Activated naive CD4-positive, alpha-beta T cell treated with anti-CD3 and anti-CD28 coated beads for 36 hours (primary cell): ENCODE measurements at places on chromosomes 3 and 15. TPM values are rescaled to one million over a fixed set of nuclear protein-coding genes. Genes with fewer than 3 reads are reported as not detected.
A peak's percentile ranks its signal among the peaks of the same experiment; 100 is the strongest.

DNA sequence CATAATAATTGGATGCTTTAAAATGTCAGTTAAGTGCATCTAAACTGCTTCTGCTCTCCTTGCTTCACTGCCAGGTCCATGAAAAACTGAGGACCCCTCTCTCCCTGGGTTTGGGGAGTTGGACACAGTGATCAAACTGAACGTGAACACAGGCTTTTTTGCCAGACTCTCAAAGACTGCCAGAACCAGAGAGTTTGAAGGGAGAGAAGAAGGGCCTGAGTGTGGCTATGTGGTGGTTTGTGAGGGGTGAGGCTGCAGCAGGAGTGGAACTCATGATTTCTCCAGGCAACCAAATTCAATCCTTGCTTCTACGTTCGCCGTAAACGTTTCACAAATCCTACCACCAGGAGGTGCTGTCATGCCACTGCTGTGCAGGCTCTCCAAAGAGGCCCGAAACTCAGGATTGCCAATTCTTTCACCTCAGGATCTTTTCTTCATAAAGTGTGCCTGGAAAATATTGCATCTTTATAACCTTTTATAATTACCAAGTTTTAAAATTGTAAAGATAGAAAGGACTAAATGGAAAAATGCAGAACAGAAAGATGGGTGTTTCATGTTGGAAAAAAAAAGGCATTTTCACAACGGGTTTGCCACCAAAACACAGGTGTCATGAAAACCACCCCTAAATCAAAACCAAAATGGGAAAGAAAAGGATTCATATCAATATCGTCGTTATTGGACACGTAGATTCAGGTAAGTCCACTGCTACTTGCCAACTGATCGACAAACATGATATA, 19.7 kb downstream of the TM4SF4 start:
- peak; percentile 60 for DNase-seq

The THUMPD3 gene
- 46.0 TPM for total RNA-seq

DNA sequence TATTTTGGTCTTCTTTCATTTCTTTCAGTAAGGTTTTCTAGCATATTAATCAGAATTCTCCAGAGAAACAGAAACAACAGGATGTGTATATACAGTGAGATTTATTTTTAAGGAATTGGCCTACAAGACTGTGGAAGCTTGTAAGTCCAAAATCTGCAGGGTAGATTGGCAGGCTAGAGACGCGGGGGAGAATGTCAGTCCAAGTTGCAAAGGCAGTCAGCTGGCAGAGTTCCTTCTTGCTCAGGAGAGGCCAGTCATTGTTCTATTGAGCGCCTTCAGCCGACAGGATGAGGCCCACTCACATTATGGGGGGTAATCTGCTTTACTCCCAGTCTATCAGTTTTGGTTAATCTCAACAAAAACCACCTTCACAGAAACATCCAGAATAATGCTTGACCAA, 133.4 kb upstream of the UBE3A start:
- DNase-seq, result no peak

GRCh38 chr3:54988302-54988837, 60.5 kb upstream of the LRTM1 start:
- DNase-seq, result no peak

DNA sequence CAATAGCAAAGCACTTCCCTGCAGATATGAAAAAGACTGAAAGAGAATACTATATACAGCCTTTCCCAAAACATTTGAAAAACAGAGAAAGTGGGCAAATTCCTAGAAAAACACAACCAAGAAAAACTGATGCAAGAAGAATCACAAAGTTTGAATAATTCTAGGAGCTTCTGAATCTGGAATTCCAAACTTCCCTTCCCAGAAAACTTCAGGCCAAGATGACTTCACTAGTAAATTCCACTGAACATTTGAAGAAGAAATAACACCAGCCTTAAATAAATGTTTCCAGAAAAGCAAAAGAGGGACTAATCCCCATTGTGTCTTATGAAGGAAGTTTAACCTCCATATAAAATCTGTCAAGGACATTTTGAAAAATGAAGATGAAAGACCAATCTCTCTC, 15.8 kb upstream of the NSMCE3 start:
- no peak for DNase-seq

GRCh38 chr3:176578316-176578715, 619.0 kb downstream of the TBL1XR1 start:
- no peak for DNase-seq

- DNase-seq, result no peak
Measured at GRCh38 chr3:159458010-159458409, 530.6 kb upstream of the IL12A start.

DNA sequence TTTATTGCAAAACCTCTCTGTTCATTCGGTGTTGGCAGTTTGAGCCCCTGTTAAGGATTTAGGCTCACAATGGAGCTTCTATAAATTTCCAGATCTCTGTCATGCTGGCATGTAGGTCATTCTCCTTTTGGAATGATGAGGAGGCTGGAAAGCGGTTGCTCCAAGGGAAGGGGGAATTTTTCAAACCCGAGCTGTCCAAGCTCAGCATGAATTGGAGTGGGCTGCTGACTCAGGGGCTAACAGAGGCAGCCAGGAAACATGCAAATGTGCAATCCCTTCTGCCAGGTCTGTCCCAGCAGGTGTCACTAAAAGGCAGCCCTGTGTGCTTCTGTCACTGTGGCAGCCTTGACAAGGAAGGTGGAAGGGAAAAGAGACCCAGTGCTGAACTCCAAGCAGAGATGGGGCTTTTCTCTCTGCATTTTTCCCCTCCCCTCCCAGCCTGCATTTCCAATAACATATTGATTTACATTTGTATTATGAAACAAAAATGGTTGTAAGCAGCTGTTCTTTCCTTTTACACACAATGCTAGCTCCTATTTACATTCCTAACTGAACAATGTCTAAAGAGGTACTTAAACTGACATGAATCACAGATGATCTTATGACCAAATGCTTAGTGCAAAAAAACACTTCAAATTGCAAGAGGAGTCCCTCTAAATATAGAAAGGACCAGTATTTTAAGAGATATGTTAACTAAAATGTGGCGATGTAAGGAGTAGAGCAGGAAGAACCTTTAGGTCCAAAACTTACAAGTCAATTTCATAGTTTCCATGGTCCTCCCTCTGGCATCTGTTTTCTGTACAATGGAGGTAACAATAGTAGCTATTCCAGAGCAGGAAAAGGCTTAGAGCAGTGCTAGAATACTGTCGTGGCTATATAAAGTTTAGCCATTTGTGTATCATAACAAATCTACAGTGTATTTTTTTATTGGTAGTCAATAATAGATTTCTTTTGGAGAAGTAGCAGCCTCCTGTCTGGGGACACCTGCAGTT, 84.5 kb upstream of the ATP10A start:
- peak; percentile 44 for DNase-seq

GRCh38 chr3:45957586-45957985, 14.3 kb downstream of the CXCR6 start:
- DNase-seq, result no peak

The MAGEL2 gene
- total RNA-seq, result not detected

DNA sequence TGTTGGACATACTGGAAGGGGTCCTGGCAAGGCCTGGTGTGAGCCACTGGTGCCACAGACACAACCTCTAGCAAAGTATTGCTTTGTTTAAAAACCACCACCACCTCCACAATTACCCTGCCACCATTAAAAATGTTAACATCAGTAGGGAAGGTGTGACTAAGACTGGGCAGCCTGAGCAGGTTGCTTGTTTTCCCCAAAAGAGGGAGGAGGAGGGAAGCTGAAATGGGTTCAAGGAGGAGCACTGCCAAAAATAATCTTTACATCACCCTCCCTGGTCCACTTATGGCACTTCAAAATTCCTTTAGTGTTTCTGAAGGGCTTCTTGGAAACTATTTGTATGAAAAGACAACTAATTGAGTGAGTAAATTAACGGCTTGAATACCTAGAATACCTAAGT, 99.8 kb upstream of the FGF7 start:
- no peak for DNase-seq

The GOLGA6L4 gene
- 0.76 TPM for total RNA-seq

- no peak for DNase-seq
Measured at GRCh38 chr15:42605796-42606195, 30.4 kb downstream of the STARD9 start.

The SEMA3G gene
- not detected for total RNA-seq

DNA sequence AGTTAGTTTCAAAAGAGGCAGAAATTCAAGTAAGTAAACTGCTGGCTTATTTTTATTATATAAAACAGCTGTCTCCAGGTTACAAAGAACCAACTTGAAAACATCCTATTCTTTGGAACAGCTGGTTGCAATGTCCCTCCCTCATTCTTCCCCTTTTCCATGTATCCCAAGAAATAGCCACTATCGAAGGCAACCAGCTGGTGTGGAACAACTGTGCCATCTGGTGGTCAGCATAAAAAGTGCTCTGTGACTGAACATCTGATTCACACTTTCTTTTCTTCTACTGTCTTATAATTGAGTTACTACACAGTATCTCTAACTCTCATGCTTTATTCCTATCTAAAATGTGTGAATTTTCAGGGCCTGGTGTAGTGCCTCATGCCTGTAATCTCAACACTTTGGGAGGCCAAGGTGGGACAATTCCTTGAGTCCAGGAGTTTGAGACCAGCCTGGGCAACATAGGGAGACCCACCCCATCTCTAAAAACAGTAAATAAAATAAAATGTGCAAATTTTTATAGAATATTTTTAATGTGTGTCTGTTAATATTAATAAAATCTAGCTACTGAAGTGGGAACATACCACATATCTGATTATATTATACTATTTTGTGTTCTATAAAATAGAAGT, 9.6 kb downstream of the OSBPL11 start:
- DNase-seq, result peak; percentile 70
